ENCODE measurements at places on chromosomes 1 and 21.

GRCh38 chr1:222347627-222348026, 200.3 kb downstream of the HHIPL2 start:
- no peak for DNase-seq

- no peak for DNase-seq
Observed at GRCh38 chr21:42324896-42325295, 9.7 kb upstream of the TFF3 start.

- DNase-seq: no peak
Observed at GRCh38 chr1:24226749-24227148, 39.7 kb upstream of the IFNLR1 start.

DNA sequence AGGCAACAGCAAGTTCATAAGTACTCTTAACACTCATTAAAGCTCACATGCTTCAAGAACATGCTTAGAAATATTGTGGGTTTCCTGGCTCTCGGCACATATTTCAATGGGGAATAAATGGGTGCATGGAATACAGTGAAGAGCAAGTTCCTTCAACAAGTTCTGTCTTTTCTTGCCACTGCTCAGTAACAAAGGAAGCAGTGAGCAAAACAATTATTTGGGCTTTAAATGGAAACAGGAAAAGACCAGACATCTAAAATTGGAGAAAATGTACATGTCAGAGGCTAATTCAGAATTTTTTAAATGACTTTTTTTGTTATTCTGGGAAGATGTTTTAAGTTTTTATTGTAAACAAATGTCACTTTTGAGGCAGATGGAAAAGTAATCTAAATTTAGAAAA, 478.7 kb downstream of the SETD4 start:
- DNase-seq: no peak

GRCh38 chr1:66532798-66533783, 862 bp upstream of the SGIP1 start:
- no peak for DNase-seq

- DNase-seq: no peak
Observed at GRCh38 chr1:27430903-27431600, 38.6 kb downstream of the GPR3 start.
